Esophagus squamous epithelium (tissue), 5 donors: ENCODE measurements at places on chromosomes 11 and 22. TPM values are rescaled to one million over a fixed set of nuclear protein-coding genes. Genes with fewer than 3 reads are reported as not detected.

PLAAT4 gene
- total RNA-seq = 15.4 TPM

CPT1A gene
- 14.7 TPM for total RNA-seq

DNA sequence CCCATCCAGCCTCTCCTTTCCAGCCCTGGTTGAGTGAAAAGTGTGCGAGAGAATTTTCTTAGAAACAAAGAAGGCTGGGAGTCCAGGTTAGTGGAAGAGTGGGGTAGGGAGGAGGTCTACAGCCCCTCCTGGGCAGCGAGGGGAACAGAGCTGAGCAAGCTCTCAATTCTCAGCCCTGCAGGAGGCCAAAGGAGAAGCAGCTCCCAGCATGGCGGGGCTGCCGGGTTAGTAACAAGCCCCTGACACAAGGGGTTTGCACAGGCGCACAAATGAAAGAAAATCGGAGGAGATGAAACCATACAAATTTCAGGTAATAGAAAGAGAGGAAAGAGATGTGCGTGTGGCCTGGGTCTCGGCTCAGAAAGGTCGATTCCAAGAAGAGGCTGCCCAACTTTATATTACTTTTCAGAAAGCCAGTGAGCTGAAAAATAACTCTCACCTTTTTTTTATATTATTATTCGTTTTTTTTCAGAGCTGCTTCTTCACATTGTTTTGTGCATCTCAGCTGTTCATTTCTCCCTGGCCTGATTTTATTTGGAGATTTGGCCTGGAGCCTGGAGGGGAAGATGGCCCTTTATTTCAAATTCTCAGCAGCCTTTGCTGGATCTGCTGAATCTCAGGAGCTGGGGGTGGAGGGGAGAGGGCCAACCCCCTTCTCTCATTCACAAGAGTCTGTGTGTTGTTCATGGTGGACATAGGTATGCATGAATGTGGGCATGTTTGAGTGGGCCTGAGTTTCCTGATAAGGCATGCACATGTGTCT, 583.2 kb downstream of the BUD13 start:
- no peak for DNase-seq
- peaks cover 21% of the 10 kb centered on the region for H3K4me1 ChIP-seq
- no peak overlapping the region for H3K27ac ChIP-seq
- no peak overlapping the region for H3K4me3 ChIP-seq
- H3K27me3 ChIP-seq = no peaks in the 10 kb centered on the region

GRCh38 chr11:111878385-111878848, 548 bp downstream of the FDXACB1 start:
- H3K36me3 ChIP-seq = no peaks in the 10 kb centered on the region
- peak overlapping the region; percentile 96 for H3K27ac ChIP-seq
- no peaks in the 10 kb centered on the region for H3K27me3 ChIP-seq
- DNase-seq = no peak
- H3K4me3 ChIP-seq = peak overlapping the region; percentile 75

- no peaks in the 10 kb centered on the region for H3K4me1 ChIP-seq
- H3K27ac ChIP-seq = peak overlapping the region; percentile 6
- H3K36me3 ChIP-seq = no peaks in the 10 kb centered on the region
- H3K4me3 ChIP-seq = no peak overlapping the region
These were observed 69.8 kb upstream of the MTMR2 start for GRCh38 chr11:95993438-95994298.

GRCh38 chr11:35523331-35523768, 2.1 kb downstream of the PAMR1 start:
- no peak for DNase-seq
- no peak overlapping the region for H3K4me3 ChIP-seq
- no peaks in the 10 kb centered on the region for H3K36me3 ChIP-seq
- peaks cover 3% of the 10 kb centered on the region for H3K4me1 ChIP-seq
- H3K27ac ChIP-seq = peak overlapping the region; percentile 12
- no peaks in the 10 kb centered on the region for H3K27me3 ChIP-seq

DNA sequence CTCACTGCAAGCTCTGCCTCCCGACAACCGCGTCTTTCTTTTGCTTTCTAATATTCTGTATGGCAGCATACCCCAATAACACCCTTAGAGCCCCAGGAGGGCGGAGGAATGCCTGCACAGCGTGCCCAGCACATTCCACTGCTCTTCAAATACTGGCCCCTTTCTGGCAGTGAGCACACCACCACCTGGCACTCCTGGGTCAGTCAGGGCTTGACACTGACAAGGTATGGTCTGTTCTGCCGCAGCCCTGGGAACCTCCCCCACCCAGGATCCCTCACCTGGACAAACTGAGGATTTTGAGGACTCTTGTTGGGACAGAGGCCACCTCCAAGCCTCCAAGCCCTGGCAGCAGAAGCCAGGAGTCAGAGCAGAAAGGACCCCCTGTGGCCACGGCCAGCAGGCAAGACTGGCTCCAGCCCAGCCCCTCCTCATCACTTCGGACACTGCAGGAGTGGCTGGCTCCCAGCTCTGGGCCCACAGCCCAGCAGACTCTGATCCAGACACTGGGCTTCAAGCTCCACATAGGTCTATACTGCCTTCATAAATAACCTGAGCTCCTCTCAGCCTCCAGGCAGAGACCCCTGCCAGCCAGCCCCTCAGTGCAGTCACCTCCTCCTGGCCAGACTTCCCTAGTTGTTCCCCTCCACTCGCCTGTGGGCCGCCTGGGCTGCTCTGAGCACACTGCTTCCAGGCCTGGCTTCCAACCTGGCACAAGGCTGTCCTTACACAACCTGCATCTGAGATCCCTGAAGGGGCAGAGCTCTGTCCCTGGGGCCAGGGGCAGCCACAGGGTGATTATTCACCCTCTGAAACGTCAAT, 14.5 kb downstream of the CARS1 start:
- peaks cover 89% of the 10 kb centered on the region for H3K36me3 ChIP-seq
- no peak for DNase-seq
- no peaks in the 10 kb centered on the region for H3K27me3 ChIP-seq
- H3K4me1 ChIP-seq = peaks cover 37% of the 10 kb centered on the region
- no peak overlapping the region for H3K4me3 ChIP-seq

DNA sequence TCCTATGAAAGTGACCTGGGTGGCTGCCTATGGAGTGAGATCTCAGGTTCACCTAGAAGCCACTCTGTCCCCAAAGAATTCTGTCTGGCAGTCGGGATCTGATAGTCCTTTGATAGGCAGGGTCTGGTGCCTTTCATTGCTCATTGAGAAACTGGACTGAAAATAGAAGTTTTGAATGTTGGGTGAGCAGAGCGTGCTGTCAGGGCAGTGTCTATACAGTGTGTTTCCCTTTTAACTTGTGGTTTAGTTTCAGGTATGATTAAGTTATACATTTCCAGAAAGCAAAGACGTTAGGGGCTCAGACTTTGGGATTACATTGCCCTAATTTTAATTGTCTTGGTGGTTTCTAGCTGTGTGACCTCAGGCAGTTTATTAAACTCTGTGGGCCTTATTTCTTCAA, 111.3 kb upstream of the PAX6 start:
- H3K4me1 ChIP-seq = no peaks in the 10 kb centered on the region
- H3K36me3 ChIP-seq = no peaks in the 10 kb centered on the region
- H3K27ac ChIP-seq = no peak overlapping the region
- H3K27me3 ChIP-seq = no peaks in the 10 kb centered on the region
- H3K4me3 ChIP-seq = no peak overlapping the region

- peaks cover 14% of the 10 kb centered on the region for H3K27me3 ChIP-seq
- no peaks in the 10 kb centered on the region for H3K4me1 ChIP-seq
- DNase-seq = no peak
- no peak overlapping the region for H3K4me3 ChIP-seq
- no peaks in the 10 kb centered on the region for H3K36me3 ChIP-seq
- no peak overlapping the region for H3K27ac ChIP-seq
These were observed 7.4 kb downstream of the SLN start for GRCh38 chr11:107704451-107704850.

DNA sequence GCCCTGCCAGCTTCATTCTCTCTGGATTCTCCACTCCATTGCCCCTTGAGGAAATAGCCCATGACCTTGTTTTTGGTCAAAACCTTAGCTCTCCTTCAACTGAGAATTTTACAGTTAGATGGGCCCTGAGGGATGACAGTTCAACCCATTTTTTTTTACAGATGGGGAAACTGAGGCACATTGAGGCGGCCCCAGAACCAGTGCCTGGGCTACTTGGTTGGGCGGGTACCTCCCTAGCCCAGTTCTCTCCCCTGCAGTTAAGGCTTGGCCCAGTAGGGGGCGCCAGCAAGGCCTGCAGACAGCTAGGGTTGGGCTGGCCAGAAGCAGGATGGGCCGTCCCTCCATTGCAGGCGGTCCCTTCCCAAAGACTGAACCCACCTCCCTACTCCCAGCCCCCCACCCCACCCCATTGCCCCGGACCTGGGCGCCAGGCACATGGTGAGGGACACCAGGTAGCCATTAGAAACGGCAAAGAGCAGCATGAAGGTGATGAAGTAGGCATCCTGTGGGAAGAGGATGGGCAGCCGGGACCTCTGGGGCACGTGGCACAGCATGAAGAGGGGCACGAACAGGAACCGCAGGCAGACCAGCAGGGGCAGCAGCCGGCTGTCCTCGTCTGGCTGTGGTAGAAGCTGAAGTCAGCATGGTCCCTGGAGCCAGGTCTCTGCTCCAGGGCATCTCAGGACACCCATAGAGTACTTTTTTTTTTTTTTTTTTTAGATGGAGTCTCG, 7.6 kb downstream of the SLC29A2 start:
- H3K36me3 ChIP-seq = no peaks in the 10 kb centered on the region
- no peak overlapping the region for H3K4me3 ChIP-seq
- DNase-seq = no peak
- H3K27ac ChIP-seq = no peak overlapping the region
- no peaks in the 10 kb centered on the region for H3K27me3 ChIP-seq
- no peaks in the 10 kb centered on the region for H3K4me1 ChIP-seq

DNA sequence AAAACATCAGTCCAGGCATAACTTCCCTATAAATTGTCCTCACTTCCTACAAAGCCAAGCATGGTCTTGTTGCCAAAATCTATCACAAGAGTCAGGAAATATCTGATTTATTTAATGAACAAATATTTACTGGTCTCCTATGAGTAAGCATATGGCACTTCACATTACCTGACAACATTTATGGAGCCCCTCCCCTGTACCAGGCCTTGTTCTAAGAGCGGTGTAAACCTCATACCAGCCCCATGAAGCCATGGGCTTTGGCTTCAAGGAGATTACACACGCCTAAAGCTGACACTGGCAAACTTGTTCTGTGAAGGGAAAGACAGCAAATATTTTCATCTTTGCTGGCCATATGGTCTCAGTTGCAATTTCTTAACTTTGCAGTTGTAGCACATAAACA, 43.0 kb upstream of the EIF3D start:
- no peaks in the 10 kb centered on the region for H3K4me1 ChIP-seq
- DNase-seq = no peak
- H3K27me3 ChIP-seq = no peaks in the 10 kb centered on the region
- no peak overlapping the region for H3K4me3 ChIP-seq
- H3K36me3 ChIP-seq = no peaks in the 10 kb centered on the region
